ENCODE measurements at places on chromosomes 11 and 22.

- DNase-seq, result no peak
These were observed 797 bp downstream of the LGR4 start for GRCh38 chr11:27471589-27472397.

- peak; percentile 87 for DNase-seq
These were observed 239.9 kb upstream of the ZC3H12C start for GRCh38 chr11:109853156-109853776.

- peak; percentile 99 for DNase-seq
These were observed 12.4 kb downstream of the CRY2 start for GRCh38 chr11:45859661-45860140.

DNA sequence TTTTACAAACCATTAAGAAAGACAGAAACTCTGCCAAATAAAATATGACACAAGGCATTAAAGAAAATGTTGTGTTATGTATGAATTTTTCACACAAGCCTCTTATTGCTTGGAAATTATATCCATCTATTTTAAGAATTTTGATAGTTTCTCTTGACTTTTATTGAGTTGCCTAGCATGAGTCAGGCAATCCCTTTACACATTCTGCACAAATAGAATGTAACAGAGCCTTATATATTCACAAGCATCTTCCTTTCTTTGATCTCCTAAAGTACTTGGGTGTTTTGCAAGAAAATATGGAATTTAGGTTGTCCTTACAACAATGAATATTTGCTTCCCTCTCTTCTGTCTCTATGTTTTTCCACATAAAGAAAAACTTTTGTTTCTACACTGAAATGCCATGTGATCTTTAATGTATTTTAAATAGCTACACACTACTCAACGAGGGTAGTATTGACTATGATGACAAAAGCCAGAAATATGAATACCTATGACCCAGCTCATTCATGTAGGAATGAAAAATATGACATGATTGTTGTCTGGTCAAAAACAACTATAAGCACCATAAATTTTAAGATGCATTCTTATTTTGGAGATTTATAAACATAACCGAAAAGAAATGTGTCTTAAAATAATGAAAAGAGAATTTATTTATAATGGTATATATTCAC lies 398.8 kb downstream of the GUCY1A2 start:
- DNase-seq, result no peak
